RWPE1 (cell line): ENCODE measurements at places on chromosomes 7 and 10.
A peak's percentile ranks its signal among the peaks of the same experiment; 100 is the strongest.

DNA sequence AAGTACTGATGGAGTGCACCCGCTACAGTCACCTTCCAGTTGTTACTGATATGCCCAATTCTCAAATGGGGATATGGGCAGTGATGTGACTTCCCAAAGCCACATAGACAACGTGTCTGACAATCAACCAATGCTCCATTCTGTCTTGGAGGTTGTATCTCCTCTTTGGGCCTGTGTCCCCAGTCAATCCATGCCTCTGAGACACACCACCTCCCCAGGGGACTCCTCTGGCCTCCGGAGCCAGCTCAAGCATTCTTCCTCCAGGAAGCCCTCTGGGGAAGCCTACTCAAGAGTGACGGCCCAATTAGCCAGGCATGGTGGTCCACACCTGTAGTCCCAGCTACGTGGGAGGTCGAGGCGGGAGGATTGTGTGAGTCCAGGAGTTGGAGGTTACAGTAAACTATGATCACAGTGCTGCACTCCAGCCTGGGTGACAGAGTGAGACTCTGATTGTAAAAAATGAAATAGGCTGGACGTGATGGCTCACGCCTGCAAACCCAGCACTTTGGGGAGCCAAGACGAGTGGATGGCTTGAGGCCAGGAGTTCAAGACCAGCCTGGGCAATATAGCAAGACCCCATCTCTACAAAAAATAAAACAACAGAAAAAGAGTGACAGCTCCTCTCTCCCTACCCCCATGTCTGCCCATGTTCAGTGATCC is 99.5 kb upstream of the TNRC18 start:
- DNase-seq = no peak

DNA sequence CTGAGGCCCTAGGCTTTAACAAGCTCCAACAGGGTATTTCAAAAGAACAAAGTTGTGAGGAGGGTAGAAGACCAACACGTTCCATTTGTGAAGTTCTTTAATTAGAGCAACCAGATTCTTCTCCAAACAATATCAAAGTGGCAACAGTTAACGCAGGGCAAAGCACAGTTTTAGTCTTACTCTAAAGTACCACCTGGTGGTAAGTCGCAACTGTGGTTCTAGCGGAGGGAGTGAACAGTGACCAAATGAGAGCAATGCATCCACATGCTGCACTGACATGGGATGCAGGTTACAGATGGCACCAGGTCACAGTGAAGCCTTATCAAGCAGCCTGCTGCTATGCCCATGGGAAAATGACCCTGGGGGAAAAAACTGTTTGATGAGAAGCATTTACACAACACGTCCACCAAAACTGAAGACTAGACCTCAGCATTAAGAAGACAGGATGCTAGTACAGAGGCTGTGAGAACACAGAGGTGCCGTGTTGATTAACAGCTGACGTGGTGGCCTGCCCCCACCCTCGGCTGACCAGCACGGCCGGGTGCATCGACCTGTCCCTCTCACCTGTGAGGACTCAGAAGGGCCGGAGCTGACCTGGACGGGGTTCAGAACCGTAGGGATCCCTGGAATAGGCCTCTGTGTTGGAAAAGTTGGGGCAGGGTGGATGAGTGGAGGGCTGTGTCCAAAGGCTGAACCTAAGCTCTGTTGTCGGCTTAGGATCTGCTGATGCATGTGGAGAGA is 211.2 kb downstream of the GLI3 start:
- DNase-seq = no peak

DNA sequence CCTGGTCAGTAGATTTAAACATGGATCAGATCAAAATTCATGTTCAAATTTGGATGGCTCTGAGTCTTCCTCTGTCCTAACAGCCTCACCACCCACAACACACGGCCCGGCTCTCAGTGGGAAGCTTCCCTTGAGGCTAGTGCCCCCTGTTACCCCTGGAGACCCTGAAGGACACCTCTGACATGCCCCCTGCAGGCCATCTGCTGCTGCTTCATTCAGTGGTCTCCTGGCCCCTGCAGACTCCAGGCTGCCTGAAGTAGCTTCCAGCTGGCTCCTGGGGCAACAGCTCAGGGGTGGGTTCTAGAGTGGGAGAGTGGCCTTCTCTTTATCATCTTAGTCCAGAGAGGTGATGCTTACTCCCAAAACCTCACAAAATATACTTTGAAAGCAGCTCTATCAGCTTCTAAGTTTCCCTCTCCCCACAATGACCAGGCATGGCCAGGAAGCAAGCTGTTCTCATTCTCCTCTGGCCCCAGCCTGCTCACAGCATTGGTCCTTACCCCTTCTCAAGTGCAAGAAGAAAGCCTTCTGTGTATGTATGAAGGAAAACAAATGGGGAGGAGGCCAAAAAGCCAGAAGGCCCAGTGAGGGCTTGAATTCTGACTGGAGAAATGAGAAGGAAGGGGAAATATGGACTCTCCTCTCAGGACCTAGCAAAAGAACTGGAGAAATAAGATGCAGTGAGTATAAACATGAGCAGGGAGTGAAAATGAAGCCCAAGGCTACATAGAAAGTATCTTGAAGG is 189.6 kb upstream of the INHBA start:
- DNase-seq = no peak

DNA sequence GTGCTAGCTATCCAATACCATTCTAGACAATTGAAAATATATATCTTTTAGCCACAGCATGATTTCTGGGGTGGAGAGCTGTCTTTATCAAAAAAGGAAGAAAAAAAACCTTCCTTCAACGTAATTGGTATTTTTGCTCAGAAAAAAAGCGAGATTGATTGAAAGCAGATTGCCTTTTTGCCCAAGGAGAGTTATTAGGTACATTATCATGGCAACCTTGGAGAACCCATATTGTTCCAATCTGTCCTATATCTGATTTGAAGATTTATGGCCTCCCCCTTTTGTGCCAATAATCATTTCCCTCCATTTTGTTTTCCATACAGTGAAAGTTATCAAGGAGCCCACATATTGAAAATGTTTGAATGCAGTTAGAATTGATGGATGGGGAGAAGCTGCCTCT is 544.5 kb downstream of the KCNMA1 start:
- no peak for DNase-seq

DNA sequence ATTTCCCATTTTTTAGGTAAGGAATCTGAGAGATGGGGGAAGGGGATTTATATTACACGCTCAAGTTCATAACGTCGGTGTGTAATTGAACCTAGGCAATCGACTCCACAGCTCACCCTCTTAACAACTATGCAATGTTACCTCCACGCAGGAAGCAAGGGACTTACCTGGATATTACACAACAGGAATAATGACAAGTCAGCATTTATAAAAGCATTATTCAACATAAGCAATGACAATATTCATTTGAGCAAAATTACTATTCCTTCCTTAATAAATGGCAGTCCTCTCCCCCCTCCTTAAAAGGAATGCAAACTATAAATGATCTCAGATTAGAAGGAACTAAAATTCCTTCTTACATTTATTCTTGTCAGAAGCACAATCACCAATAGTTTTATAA is 104.0 kb downstream of the PCLO start:
- no peak for DNase-seq

GRCh38 chr10:132396494-132397035 is 435 bp upstream of the PWWP2B start:
- DNase-seq = peak; percentile 62

GRCh38 chr7:157016024-157016351 is 5.5 kb upstream of the MNX1 start:
- no peak for DNase-seq

- DNase-seq = no peak
These were observed 2.5 kb downstream of the TNRC18 start for GRCh38 chr7:5420881-5421713.

DNA sequence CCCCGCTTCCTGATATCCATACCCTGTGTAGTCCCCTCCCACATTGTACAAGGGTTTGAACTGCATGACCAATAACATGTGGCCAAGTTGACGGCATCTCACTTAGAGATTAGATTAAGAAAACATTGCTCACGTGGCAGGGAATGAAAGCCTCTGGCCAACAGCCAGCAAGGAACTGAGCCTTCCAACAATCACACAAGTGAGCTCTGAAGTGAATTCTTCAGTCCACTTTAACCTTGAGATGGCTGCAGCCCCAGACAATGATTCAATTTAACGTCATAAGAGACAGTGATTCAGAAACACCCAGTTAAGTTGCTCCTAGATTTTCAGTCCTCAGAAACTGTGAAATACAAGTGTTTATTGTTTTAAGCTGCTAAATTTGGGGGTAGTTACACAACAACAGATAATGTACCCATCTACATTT is 165.9 kb upstream of the PLXNA4 start:
- DNase-seq = peak; percentile 34

GRCh38 chr10:30114881-30115625 is 55.7 kb upstream of the JCAD start:
- DNase-seq = no peak

DNA sequence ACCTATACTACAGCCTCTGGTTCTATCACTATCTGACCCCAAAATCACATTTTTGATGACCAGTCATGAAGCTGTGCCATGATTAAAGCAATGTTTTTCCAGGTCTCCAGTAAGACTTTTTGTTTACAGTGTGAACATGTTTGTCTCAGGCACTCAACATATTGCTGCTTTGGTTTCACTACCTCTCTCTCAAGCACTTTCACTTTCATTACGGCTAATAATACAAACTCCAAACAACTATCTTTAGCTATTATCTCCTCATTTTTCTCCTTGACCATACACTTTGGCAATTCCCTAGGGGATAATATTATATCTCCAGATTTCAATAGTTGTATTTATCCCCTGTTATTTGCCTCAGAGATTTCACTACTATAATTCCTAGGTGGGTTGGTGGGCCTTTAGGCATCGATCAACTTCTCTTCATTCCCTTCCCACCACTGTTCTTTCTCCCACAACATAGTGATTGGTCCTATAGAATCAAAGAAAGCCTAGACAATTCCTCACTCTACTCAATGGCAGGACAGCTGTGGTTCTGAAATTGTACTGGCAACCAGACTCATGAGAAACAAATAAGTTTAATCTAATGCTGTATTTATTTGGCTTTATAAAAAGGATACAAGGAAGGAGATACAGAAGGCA is 261.4 kb upstream of the ZWINT start:
- no peak for DNase-seq

DNA sequence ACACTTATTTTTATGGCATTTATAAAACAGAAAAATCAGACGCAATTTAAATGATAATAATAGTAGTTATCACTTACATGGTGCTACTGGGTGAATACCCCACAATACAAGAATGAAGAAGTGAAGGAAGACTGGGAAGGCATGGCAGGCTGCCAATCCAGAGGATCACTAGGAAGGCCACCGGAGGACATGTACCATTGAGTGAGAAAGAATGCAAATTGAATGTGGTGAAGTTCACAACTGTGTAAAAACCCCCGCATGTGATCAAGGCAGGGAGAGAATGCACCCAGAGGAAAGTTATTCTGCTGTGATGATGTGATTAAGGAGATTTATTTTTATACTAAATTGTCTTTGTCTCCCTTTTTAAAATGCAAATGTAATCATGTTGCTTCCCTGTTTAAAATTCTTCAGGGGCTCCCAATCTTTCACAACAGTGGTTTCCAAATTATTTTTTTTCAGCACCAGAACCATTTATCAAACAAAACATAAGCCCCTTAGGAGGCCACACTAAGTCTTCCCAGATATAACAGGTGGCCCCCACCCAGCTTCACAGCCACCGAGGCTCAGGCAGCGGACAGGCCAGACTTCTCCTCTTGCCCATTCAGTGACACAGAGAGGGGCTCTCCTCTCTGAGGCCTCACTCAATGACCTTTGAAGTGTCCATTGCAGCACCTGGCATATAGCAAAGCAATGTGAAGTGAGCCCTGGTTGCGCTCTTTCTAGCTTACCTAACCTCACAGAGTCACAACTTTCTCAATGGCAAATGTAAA is 59.6 kb downstream of the FRMPD2 start:
- DNase-seq = no peak

- no peak for DNase-seq
These were observed 5.7 kb downstream of the PLCE1 start for GRCh38 chr10:93999401-93999851.

- peak; percentile 30 for DNase-seq
These were observed 220.2 kb downstream of the DGKI start for GRCh38 chr7:137626469-137627067.

GRCh38 chr7:147578196-147578595 is 1012.4 kb upstream of the C7orf33 start:
- no peak for DNase-seq

- DNase-seq = no peak
These were observed 506.0 kb downstream of the POM121L12 start for GRCh38 chr7:53541475-53541874.

- no peak for DNase-seq
These were observed 250.1 kb downstream of the ABCA13 start for GRCh38 chr7:48421357-48421756.

GRCh38 chr10:68992636-68993440 is 4.2 kb downstream of the KIFBP start:
- peak; percentile 20 for DNase-seq

DNA sequence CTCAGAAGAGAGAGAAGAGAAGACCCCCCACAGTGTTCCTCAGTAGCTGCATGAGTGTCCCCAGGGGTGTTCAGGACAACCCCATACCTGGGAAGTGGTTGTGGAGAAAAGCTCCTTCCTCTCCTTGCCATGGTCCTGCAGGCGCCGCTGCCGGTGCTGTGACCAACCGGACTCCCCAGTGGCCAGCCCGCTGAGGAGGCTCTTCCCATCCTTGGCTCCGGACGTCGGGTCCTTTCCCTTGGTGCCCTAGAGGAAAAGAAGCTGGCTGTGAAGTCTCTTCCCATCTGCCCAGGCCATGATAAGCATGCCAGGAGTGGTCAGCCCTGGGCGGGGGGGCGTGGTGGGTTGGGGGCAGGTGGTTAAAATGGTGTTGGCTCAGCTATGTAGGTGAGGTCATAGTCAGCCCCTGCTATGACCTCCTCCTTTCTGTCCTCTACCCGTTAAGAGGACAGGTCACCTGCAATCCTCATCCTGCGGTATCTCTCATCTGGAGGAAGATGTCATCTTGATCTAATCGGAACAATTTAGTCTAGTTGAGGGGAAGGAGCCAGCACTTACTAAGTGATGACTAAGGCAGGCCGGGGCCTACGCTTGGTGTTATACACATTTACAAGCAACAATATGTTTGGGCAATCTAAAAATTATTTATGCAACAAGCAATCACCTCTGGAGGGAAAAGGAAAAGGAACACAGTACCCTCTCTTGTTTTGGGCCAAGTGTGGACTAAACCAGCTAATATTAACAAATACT is 13.2 kb downstream of the WDR91 start:
- DNase-seq = no peak

DNA sequence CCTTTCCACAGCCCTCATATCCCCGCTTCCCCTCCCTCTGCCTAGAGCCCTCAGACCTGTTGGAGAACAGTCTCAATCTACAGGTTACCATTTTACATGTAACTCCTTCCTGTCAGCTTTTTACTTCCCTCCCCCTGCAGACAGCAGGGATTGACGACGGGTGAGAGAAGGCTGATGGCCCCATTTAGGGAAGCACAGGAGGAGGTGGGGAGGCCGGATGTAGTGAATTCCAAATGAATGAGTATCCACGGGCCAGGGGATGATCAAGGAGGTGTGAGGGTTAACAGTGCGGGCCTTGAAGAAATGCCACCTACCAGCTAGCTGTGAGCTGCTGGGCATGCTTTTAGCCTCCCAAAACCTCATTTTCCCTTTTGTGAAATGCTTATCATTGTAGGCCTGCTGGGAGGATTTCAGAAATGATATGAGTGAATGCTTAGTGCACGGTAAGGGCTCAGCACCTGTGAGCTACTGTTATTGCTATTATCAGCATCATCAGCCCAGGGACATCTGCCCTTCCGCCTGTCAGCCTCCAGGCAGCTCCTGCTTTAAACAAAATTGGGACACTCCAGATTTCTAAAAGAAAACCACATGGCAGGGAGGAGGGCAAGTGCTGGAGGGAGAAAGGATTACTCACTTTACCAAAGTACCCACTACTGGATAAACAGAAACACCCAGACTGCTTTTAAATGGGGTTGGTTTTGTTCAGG is 6.5 kb upstream of the NANOS1 start:
- peak; percentile 83 for DNase-seq
